ENCODE measurements at places on chromosomes 2 and 18.
A peak's percentile ranks its signal among the peaks of the same experiment; 100 is the strongest.

DNA sequence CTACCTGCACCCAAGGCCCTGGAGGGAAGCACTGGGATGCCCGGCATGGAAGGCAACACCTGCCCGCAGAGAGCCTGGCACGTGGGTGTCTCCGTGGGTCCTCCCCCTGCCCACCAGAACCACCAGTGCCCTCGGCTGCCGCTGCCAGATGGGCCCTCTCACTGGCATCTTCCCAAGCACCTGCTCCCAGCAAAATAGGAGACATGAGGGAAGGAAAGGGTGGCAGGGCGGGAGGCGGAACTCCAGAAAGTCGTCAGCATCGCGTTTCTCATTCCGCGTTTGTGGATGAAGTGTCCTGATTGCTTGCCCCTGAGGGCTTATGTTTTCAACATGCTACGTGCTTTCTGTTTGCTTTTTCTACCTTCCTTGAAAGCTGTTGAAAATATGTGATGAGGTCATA is 8.8 kb upstream of the SNTG2 start:
- DNase-seq, result no peak

DNA sequence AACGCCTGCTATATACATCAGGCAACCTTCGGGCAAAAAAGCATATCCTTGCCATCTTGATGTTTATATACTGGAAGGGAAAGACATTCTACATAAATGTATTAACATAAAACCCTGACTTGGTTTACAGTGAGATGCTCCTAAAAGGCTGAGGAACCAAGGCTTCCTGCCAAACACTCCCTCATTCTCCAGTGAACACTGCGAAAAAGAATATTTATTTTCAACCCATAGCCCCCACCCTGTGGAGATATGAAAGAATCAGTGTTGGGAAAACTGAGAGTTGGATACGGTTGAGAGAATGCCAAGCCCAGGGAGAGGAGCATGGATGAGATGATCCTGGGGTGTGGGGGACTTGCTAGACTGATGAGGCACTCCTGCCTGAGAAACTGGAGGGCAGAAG is 94.9 kb downstream of the PIEZO2 start:
- no peak for DNase-seq

- DNase-seq, result no peak
Measured at GRCh38 chr2:67313536-67313935, 83.6 kb upstream of the ETAA1 start.

GRCh38 chr2:19070886-19071285 is 287.5 kb downstream of the OSR1 start:
- no peak for DNase-seq

GRCh38 chr2:213476641-213477040 is 192.4 kb downstream of the SPAG16 start:
- DNase-seq, result no peak

GRCh38 chr2:227054006-227054405 is 110.0 kb downstream of the COL4A4 start:
- DNase-seq, result no peak

- DNase-seq, result no peak
Measured at GRCh38 chr2:82301506-82301905, 1997.0 kb upstream of the LRRTM1 start.

GRCh38 chr2:69178756-69179155 is 165.8 kb downstream of the ANTXR1 start:
- no peak for DNase-seq

DNA sequence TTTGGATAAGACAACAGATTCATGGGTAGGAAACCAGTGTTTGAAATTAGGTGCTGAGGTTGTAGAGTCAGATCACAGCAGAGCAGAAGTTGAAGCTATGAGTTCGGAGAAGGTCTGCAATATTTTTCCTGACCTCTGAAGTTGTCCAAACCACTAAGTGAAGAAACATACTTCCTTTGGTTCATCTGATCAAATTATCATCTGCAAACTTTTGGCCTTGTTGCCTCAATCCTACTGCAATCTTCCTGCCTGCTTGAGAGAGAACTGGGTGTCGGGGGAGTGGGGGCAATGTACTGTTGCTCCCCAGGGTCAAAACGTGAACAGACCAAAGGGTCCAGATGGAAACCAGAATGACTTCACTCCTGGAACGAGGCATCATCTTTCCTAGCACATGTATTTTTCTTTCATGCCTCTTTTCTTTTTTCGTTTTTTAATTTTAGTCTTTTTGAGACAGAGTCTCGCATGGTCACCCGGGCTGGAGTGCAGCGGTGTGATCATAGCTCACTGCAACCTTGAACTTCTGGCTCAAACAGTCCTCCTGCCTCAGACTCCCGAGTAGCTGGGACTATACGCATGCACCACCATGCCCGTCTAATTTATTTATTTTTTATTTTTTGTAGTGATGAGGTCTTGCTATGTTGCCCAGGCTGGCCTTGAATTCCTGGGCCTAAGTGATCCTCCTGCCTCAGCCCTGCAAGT is 42.7 kb downstream of the RAB31 start:
- DNase-seq, result peak; percentile 2

DNA sequence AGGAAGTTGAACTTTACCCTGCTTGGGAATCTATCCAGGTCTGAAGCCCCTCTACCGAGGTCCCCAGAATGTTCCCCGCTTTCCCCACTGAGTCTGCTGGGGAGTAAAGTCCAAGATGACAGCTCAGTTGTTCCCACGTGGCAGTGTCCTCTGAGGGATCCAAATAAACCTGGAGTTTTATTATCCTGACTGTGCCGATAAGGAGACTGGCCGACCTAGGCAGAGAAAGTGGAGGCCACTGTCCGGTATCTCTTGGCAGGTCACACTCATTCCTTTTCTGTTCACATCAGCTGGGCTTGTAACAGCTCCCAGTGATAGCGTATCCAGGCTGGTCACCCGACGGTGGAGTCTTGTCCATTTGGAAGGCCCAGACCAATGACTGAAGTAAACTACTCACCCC is 27.5 kb upstream of the C18orf32 start:
- no peak for DNase-seq

DNA sequence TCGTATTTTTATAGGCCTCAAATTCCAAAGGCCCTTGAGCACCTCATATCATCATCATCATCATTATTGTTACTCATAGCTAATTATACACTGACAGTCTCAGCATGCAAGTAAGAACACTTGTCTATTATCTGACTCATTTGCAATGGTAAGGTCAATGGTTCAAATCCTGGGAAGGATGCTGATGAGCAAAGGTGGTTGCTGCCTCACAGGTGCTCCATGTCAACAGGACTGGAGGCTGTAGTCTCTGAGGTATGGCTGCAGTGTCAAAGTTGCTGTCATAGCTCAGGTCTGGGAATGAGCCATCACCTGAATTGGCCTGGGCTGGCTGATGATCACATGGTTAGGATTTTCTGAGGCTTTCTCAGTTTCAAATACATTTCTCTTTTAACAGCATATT is 379.3 kb downstream of the BCL11A start:
- no peak for DNase-seq

GRCh38 chr2:24199968-24200590 is 25.2 kb downstream of the FAM228A start:
- no peak for DNase-seq

- no peak for DNase-seq
Measured at GRCh38 chr2:211439011-211439410, 882.6 kb downstream of the CPS1 start.

DNA sequence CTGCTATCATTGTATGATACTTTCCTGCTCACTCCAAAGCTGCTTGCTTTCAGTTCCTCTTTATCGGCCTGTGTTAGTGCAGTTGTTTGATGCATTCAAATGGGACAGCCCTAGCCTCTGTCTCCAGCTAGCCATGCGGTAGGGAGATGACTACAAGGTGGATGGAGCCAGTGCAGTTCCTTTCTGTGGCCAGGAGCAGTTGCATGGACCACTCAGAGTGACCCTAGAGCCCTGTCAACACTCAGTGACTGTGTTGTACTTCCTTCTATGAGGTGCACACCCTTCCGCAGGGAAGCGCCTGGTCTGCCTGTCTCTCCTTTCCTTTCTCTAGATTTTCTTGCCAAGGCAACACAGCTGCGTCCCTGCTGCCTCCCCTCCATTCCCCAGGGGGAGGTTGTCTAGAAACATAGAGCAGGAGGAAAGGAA is 33.8 kb downstream of the KCNS3 start:
- DNase-seq, result no peak

GRCh38 chr2:131577812-131578211 is 50.1 kb downstream of the CCDC74A start:
- no peak for DNase-seq

- no peak for DNase-seq
Measured at GRCh38 chr2:207492461-207492860, 37.3 kb upstream of the CREB1 start.

- DNase-seq, result peak; percentile 43
Measured at GRCh38 chr2:64943387-64944150, 45.6 kb upstream of the SLC1A4 start.

DNA sequence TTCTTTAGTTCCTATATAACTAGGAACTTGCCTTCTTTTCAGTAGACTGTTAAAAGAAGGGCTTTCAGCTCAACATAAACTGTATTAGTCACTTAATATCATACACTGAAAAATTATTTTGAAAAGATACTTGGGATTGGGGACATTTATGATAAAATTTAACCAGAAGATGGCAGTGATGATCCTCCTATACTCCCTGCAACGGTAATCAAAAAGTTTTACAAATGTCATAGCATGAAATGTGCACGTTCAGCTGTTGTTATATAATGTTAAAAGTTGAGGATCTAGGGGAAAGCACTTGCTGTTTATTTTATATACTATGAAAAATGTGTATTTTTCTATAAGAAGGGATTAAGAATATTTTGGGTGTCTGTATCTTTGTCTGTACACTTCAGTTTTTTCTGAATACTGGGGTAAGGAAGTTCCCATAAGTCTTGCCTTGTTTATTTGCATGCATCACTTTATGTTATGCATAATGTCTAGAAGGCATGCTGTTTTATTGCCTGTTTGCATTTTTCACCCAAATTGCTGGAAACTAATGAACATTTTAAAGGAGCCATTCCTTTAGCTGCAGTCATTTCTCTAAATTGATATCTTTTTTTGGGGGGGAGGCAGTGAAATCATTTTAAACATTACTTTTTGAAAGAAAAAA is 19.0 kb downstream of the DYNC1I2 start:
- DNase-seq, result no peak

- DNase-seq, result no peak
Measured at GRCh38 chr2:48902521-48902920, 147.0 kb upstream of the LHCGR start.

GRCh38 chr2:156309167-156309566 is 23.4 kb downstream of the NR4A2 start:
- DNase-seq, result no peak

DNA sequence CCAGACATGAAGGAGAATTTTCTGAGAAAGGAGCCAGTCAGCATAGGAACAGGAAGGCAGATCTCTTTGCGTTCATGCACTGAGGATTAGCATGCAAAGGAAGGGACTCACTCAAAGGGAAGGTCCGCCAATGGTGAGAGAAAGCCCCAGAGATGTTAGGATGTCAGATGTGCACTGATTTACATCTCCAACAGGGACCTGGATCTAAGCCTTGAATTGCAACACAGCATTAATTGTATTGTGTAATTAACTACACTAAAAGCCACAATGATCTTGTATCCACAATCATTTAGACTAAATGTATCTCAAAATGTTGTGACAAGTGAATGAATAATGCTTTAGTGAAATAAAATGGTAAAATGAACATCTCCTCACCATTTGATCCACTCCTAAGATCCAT is 4.2 kb downstream of the SERPINB5 start:
- DNase-seq, result no peak

All from islet precursor cell (in vitro differentiated cells).